ENCODE measurements at places on chromosomes 11 and 22.

GRCh38 chr22:50611341-50612060 is 10.9 kb downstream of the MAPK8IP2 start:
- no peak for DNase-seq

DNA sequence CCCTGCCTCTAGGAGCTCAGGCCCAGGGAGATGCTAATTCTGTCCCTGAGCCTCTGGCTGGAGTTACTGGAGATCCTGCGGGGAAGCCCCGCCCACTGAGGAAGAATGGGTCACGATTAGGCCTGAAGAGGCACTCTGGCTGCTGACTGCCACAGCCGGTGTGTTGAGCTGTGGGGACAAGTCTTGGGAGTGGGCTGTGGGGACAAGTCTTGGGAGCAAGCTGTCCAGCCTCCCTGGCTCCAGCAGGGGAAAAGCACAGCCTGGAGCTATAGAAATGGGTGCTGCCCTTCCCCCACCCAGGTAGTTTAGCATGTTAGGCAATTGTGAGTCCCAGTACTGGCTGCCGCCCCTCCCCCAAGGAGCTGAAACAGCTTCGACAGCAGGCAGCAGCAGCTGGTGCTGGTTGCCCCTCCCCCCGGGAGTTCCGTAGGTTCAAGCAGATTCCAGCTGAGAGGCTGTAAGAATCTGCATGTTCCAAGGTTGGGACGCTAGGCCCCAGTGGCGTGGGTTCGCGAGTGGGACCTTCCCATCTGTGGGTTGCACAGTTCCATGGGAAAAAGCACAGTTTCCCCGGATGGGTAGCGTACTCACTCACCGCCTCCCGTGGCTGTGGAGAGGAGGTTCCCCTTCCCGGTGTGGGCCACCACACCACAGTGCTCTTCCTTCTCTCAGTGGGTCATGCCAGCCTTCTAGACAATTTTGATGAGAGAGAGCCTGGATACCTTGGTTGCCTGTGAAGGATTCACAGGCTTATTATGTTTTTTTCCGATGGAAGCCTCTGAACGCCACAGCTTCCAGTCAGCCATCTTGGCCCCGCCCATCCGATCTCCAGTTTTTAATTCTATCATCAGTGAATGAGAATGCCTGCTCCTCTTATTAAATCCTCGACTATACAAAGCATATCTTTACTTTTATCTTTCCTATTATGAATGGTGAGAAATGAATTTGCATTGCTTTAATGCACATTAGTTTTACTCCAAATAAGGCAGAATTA is 61.5 kb downstream of the MSANTD4 start:
- DNase-seq: no peak

DNA sequence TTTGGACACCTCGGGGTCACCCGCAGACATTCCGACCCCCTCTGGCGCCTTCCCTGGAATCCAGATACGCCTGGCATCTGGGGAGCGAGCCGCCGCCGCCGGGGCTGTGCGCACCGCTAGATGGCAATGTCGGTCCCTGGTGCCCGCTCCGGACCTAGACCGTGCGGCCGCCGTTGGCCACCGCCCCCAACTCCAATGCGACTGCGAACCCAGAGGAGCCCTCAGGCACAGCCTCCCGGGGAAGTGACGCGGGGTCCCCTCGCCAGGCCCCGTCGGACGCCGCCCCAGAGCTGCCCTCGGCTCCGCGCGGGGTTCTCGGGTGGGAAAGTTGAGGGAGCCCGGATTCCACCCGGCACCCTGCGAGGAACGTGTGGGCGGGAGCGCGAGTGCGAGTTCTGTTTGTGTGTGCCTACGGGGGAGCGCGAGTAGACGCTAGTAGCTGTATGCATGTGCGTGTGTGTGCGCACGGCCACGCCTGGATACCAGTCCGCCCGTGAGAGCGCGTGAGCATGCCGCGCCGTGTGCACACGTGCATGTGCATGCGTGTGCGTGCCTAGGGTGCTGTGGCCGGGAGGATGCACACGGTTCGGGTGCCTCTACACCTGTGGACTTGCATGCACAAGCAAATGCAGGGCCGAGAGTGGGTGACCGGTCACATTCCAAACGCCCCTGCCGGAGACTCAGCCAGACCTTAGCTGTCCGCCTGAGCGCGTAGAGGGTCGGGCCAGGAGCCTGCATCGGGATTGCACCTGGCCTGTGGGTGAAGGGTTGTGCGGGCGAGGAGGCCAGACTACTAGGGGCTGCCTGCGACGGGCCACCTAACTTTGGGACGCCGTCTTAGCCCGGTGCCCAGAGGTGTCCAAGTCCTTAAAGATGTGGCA is 1.9 kb downstream of the CHRM4 start:
- no peak for DNase-seq

- DNase-seq: no peak
Observed at GRCh38 chr11:126870021-126870420, 130.5 kb downstream of the KIRREL3 start.

DNA sequence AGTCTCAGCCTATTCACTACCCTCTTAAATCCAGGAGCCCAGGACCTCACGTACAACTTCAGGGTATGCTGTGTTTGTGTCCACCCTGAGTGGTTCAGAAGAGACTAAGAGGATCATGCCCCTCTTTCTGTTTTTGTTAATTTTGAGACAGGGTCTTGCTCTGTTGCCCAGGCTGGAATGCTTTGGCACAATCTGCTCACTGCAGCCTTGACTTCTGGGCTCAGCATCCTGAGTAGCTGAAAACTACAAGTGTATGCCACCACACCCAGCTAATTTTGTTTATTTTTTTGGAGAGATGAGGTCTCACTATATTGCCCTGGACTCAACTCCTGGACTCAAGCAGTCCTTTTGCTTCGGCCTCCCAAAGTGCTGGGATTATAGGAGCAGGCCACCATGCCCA is 118.5 kb downstream of the NAT10 start:
- DNase-seq: no peak

- DNase-seq: no peak
Observed at GRCh38 chr11:47775240-47775869, 8.2 kb upstream of the FNBP4 start.

GRCh38 chr22:50467341-50467740 is 7.5 kb downstream of the SBF1 start:
- DNase-seq: no peak

GRCh38 chr11:73137944-73138274 is 4.2 kb downstream of the FCHSD2 start:
- no peak for DNase-seq

GRCh38 chr11:104791896-104792295 is 106.4 kb downstream of the CASP12 start:
- no peak for DNase-seq

GRCh38 chr11:120694726-120695125 is 183.2 kb downstream of the GRIK4 start:
- DNase-seq: no peak
